NCI-H510A (cell line): ENCODE measurements at places on chromosomes 3 and 15.

- DNase-seq = no peak
These were observed 115.8 kb downstream of the ADAMTS9 start for GRCh38 chr3:64571982-64572381.

DNA sequence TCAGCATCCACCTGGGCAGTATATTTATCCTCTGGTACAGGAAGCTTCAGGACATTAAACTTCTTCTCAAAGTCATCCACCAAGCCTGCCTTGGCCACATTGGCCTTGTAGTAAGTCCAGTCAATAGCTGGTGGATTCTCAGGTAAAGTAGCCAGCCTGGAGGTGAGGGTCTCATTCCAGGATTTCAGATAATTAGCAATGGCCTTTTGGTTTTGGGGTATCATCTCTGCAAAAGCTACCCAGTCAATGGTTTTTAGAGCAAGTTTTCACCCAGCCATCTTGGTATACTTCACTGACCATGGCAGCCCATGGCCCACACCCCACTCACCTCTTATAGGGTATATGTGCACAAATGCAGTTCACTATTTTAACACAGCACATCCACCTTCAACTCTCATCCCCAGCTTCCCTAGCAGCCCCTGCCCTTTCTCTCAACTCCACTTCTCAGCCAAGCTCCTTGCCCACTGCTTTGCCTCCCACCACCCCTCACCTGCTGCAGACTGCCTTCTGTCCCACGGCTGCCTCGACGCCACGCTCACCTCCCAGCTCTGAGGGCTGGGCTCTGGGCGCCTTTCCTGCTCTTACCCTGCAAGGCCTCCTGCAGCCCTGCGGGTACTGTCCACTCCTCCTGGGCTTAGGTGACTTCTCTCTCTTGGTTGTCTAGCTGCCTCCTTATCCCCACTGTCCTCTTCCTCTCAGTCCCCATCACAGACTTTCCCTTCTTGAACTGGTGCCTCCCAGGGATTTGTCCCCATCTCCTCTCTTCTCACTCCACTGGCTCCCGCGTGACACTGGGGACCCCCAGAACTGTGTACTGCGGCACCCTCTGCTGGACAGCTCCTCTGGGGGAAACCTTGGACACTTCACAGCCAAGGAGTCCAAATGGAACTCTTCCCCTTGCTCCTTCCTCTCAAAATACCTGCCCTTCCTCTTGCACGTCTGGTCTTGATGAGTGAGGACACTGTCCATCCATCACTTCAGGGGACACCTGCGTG lies 1.7 kb upstream of the TGM5 start:
- no peak for DNase-seq

DNA sequence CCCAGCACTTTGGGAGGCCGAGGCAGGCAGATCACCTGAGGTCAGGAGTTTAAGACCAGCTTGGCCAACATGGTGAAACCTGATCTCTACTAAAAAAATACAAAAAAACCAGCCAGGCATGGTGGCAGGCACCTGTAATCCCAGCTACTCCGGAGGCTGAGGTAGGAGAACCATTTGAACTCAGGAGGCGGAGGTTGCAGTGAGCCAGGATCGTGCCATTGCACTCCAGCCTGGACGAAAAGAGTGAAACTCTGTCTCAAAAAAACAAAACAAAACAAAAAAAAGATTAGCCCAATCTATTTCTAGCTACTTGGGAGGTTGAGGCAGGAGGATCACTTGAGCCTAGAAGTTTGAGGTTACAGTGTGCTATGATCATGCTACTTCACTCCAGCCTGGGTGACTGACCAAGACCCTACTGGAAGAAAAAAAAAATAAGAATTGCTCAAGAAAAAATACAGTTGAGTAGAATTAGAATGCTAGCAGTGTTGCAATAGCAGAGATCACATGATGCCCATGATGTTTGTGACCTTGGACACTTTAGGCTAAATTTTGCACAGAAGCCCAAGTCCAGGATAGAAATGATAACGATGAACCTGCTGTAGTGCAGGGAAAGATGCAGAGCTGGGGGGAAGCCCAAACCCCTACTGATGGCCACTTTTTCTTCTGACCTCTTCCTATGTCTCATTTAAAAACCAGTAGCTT lies 162.2 kb downstream of the LPP start:
- DNase-seq = no peak

DNA sequence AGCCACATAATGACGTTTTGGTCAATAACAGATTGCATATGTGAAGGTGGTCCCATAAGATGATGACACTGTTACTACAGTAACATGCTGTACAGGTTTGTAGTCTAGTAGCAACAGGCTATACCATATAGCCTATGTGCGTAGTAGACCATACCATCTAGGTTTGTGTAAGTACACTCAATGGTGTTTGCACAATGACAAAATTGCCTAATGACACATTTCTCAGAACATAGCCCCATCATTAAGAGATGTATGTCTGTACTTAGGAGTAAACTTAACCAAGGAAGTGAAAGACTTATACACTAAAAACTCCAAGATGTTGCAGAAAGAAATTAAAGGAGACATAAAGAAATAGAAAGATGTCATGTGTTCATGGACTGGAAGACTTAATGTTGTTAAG lies 66.2 kb downstream of the RPLP1 start:
- DNase-seq = no peak

- DNase-seq = no peak
These were observed 70.6 kb downstream of the ATP13A4 start for GRCh38 chr3:193483988-193484539.

- DNase-seq = no peak
These were observed 869.2 kb downstream of the IGSF11 start for GRCh38 chr3:118165413-118165812.

GRCh38 chr3:190130696-190131095 lies 10.0 kb upstream of the P3H2 start:
- DNase-seq = no peak

DNA sequence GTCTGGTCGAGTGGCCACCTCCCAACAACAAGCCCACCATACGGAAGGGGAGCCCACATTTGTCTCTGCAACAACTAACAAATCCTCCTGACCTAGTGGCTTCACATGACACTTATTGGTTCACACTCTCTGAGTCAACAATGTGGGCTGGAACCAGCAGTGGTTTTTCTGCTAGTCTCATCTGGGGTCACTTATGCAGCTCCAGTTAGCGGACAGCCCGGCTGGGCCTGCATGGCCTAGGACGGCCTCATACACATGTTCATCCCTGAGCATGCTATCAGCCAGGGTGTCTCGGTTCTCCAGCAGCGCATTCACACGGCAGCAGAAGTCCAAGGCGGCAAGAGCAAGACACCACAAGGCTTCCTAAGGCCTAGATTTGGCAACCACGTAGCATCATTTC lies 281.7 kb downstream of the XXYLT1 start:
- DNase-seq = no peak

GRCh38 chr15:45573961-45574629 lies 13.1 kb upstream of the BLOC1S6 start:
- DNase-seq = no peak

DNA sequence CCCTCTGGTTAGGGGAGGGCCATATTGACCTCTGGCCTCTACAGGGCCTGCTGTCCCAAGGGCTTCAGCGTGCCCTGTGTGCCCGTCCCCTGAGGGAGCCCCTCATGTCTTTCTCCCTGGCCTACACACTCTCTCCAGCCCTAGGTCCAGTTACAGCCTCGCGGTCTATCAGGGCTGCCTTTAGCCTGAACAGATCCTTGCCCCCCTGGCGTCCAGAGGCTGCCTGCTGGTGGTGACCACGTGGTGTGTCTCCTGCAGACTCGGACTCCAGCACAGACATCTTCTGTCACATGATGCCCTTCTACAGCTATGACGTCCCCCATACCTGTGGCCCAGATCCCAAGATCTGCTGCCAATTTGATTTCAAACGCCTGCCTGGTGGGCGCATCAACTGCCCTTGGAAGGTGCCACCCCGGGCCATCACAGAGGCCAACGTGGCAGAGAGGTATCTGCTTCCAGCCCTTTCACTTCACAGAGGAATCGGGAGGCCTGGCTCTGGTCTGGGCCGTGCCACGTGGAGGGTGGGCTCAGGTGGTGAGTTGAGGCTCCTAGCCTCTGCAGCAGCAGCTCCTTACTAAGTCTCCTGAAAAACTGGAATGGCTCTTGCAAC lies 4.1 kb downstream of the MAN2A2 start:
- DNase-seq = no peak

DNA sequence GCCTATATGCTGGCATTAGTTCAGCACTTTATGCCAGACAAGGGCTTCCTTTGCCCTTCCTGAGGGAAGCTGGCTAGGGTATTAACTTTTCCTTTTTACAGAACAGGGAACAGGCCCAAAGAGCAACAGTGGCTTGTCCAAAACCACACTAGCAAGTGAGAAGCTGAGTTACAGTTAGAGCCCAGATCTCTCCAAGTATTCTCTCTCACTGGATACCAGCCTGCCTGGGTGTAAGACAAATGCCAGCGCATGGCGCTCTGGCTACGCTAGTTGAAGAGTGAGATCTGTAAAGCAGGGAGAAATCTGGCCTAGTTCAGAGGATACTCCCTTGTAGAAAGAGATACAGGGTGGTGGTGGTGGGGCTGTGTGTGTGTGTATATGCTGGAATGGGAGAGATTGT lies 38.4 kb downstream of the RAB11A start:
- no peak for DNase-seq

DNA sequence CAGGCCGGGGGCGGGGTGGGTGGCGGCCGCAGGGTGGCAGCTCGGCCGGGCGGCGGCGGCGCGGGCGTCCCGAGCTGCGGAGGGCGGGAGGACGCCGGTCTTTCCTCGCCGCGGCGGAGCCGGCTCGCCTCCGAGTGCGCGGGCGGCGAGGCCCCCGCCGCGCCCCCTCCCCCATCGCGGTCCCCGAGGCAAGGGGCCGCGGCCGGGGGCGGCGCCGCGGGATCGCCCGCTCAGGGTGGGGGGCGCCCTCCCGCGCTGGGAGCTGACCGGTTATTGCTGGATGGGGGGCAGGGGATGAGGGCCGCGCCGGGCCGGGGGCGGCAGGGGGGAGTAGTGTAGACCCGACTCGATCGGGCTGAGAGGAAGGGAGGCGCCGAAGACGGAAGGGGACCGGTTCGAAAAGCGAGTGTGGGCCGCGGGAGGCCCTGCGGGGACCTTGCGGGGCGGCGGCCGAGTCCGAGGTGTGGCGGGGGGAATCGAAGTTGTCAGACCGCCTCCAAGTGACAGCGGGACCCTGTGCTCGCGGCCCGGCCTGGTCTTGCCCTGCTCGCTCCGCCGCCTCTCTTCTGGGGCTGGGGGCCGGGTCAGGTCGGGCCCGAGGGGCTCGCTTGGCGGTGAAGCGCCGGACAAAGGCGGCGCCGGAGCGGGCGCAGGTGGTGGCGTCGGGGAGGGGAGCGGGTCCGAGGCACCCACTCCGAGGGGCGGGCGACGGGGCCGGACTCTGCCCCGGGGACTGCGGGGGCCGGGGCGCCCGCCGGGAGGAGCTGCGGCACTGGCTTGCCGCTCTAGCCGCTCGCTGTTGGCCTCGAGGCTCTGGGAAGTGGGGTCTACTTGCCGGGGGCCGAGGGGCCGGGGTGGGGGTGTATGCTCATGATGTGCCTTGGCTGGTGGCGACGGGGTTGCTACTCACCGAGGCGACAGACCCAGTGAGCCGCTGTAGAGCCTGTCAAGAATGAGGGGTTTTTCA lies 1.1 kb downstream of the BAHD1 start:
- no peak for DNase-seq
